Stimulated activated CD4-positive, alpha-beta T cell treated with anti-CD3 and anti-CD28 coated beads, Interleukin-12 subunit alpha, Interleukin-12 subunit beta, amount 100 ng/mL, for 4 hours (primary cell): ENCODE measurements at places on chromosomes 3 and 15.

DNA sequence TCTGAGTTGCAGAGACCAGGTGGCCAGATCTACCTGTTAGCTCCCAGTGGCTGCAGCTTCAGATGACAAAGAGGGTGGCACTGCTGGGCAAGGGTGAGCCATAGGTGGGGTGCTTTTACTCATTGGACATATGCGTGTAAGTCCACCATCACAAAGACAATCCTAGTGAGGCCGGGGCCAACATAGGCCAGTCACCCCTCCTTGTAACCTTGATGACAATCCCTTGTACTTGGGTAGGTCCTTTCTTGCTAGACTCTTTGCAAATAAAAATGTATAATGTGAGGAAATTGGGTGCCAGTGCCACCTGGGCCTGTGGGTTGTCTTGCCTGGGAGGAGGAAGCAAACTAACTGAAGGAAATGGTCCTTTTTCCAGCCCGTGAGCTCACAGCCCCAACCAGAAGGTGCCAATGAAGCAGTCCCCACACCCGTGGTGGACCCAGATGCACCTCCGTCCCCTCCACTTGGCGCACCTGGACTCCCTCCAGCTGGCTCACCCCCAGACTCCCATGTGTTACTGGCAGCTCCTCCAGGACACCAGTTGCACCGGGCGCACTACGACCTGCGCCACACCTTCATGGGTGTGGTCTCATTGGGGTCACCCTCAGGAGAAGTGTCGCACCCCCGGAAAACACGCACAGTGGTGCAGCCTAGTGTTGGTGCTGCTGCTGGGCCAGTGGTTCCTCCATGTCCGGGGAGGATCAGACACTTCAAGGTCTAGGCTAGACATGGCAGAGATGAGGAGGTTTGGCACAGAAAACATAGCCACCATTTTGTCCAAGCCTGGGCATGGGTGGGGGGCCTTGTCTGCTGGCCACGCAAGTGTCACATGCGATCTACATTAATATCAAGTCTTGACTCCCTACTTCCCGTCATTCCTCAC, 7.6 kb downstream of the AHSG start:
- no peak for DNase-seq

- no peak for DNase-seq
These were observed 1.3 kb downstream of the IL17RE start for GRCh38 chr3:9903904-9904303.

GRCh38 chr3:183411216-183411922, 17.1 kb downstream of the MCF2L2 start:
- no peak for DNase-seq

- DNase-seq = no peak
These were observed 516.5 kb downstream of the NLGN1 start for GRCh38 chr3:173913974-173914421.
